ENCODE measurements at places on chromosomes 3 and 15.
A peak's percentile ranks its signal among the peaks of the same experiment; 100 is the strongest.

GRCh38 chr3:71512000-71512399 is 71.5 kb downstream of the FOXP1 start:
- no peak for DNase-seq

- DNase-seq = no peak
Observed at GRCh38 chr3:59856934-59857460, 807.2 kb upstream of the CFAP20DC start.

- DNase-seq = no peak
Observed at GRCh38 chr3:39639344-39640236, 169.8 kb upstream of the MYRIP start.

DNA sequence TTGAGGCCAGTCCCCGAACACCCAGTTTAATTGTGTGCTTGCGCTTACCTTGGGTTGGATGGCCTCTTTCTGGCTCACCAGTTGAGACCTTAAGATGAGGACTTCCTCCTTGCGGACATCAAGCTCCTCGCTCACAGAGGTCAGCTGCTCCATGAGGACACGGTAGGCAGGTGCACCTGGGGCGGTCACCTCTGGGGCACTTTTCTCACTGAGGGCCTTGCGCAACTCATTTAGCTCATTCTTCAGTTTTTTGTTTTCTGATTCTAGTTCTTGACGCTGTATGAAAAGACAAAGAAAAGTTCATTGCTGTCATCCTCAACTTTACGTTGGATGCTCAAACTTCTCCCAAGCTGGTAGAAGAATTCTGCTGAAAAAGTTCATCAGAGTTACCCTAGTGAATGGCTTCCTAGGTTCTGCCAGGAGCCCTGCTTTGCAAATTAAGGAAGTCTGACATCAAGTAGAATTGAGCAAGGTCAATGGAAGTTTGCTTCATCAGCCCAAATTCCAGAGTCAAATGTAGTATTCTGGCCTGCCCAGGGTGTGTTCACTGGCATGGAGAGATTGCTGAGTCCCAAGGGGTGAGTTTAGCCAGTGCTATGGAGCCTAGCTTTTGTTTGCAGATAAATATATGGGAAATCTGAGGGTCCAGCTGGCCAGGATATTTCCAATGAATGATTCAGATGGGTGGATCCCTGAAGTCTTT is 55.8 kb upstream of the MYO5C start:
- no peak for DNase-seq

GRCh38 chr3:11185144-11185543 is 30.9 kb downstream of the HRH1 start:
- DNase-seq = no peak

DNA sequence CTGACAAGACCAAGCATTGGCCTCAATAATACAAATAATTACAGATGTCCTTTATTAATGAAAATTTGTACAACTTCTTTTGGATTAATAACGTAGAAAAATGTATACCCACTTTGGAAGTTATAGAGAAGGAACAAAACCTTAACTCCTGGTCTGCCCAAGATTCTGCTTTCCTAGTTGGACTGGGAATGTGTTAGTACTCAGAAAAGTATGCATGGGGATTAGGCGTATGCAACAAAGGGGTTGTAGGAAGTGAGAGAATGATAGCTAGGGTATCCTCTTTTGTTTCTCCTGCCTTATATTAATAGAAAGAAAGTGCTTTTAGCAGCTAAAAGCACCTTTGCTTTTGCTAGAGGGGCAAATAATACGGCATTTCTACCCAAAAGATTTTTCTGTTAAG is 116.2 kb upstream of the LRRFIP2 start:
- no peak for DNase-seq

GRCh38 chr3:98325055-98325454 is 28.6 kb upstream of the OR5K4 start:
- no peak for DNase-seq

- DNase-seq = no peak
Observed at GRCh38 chr3:19972054-19972453, 25.2 kb downstream of the RAB5A start.

DNA sequence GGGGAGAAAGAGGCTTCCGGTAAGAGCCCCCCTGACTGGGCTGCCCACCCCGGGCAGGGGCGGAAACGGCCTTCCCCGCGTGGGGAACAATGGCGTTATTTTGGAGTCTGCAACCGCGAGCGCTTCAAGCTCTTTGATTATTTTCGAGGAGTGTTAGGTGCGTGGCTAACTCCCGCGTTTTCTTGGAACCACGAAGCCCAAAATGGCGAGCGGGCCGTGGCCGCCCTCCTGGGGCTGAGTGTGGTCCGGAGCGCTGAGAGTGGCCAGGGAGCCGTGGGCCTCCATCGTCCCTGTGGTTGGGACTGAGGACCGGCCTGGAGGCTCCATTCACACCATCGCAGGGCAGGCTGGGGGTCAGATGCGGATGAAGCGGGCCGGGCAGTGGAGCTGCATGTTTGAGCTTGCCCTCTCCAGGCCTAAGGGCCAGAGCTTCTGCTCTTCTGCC is 44.6 kb upstream of the POLG start:
- no peak for DNase-seq

GRCh38 chr3:156702367-156702766 is 28.0 kb downstream of the TIPARP start:
- no peak for DNase-seq

DNA sequence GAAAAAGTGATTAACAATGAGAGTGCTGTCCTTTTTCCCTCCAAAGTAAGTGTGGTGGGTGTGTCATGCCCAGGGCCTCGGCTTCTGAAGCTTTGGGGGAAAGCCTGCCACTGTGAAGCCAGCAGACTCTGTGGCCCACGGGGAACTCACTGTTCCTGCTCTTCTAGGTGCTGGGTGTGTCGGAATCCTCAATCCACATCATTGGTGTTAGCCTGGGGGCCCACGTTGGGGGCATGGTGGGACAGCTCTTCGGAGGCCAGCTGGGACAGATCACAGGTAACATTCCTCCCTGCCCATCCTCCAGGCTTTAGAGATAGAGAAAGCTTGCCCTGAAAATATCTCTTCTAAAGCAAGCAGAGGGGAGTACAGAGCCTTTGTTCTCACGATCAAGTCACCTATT is 11.6 kb downstream of the PLA1A start:
- no peak for DNase-seq

DNA sequence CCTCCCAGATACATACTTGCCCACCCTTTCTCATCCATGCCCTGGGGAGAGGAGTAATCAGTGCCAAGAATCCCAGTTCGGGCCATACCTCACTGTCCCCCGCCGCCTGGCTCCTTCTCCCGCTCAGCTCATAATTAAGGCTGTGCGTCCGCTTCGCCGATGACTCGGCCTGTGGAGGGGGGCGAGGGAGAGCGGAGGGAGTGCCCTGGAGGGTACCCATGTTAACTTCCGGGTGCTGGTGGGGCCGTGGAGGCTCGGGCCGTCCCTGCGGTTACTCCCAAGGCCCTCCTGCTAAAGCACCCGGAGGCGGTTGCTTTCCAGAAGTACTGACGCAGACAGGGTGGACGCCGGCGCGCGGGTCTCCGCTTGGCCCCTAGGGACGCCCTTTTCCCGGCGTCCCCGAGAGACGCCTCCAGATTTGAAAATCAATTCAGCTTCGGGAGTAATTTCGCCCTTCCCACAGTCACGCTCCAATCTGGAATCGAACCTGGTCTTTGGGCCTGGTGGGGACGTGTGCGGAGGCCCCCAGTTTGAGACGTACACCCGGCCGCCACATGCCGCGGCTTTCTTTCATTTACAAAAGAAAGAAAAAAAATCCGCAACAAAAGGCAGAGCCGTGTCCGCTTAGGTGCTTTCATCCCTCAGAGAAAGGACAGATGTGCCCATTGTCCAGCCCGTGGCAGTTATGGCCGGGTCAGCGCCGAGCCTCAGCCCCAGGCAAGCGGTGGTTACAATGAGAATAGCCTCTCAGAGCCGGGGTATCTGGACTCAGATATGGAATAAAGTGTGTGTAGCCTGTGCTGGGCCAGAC is 1.0 kb upstream of the ONECUT1 start:
- DNase-seq = peak; percentile 75

DNA sequence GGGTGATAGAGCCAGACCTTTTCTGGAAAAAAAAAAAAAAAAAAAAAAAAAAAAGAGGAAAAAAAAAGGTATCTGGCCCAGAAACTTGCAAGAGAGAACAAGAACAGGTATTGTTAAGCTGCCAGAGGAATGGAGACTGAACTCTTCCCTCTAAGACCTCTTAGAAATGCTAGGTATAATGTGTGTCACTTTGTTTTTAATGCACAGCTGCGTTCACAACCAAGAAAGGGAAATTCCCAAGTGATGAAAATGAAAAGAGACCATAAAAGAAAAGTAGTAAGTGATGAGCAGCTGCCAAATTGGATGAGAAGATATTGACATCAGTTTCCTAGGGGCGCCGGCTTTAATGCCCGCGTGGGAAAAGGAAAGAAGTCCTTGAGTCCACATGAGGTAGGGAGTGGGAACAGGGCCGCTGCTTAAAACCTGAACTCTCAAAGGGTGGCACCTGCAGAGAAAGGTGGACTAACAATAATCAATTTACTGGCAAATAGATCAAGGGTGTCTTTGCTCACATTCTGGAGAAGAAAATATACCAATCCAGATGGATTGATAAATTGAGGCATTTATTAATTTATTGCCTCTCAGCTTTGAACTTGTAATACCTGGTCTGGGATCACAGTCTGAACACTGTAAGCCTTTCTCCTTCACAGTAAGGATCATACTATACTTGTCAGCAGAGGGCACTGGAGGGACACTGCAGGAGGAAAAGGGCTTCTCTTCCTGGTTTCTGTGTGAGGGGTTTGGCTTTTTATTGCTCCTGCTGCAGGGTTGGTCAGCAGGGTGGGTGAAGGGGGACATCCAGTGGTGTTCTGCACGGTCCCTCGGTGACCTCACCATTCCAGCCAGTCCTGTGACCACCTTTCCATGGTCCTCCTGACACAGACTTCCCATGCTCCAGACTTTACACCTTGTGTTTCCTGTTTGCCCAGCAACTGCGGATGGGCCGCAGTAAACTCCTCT is 131.6 kb downstream of the AQP9 start:
- DNase-seq = peak; percentile 60

DNA sequence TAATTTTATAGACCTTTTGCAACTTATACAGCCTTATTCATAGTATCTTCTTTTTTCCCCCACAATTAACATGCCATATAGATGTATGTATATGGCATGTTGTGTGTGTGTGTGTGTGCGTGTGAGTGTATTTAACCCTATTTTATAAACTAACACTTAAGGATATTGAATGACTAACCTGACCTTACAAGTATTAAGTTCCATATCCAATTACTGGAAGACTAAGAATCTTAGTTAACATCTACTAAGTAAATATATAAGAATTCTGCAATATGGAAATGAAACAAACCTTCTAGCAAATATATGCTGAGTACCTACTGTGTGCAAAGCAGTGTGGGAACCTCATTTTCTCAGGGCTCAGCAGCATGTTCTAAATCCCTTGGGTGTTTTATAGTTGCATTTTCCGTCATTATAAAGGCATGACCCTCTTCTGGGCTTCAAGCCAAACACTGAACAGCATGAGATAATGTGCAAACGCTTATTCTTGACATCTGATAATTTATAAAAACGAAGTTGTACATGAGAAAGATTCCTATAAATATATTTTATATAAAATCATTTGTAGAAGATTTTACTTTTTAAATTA is 105.5 kb downstream of the NLGN1 start:
- no peak for DNase-seq

GRCh38 chr3:167773584-167773983 is 38.1 kb downstream of the SERPINI1 start:
- no peak for DNase-seq

DNA sequence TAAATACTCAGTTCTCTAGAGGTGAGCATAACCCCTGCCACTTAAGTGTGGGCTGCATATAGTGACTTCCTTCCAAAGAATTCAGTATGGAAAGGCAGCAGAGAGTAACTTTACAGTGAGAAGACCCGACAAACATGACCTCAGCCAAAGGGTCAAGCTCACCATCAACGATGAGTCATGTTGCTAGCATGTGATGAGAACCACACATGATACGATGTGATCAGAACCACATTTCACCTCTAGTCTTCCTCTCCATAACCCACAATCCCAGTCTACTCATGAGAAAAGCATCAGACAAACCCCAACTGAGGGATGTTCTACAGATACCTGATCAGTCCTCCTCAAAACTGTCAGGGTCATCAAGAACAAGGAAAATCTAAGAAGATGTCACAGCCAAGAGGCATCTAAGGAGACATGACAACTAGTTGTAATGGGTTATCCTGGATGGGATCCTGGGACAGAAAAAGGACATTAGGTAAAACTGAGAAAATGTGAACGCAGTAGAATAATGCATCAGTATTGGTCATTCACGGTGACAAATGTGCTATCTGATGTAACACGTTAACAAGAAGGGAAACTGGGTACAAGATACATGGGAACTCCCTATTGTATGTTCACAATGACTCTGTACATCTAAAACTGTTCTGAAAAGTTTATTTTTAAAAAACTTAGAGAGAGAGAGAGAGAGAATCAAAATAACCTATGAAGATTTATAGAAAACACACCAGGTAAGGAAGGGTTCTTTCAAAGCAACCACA is 28.3 kb downstream of the SEC61A1 start:
- DNase-seq = no peak
